NB4 (cell line): ENCODE measurements at places on chromosomes 7 and 10.
A peak's percentile ranks its signal among the peaks of the same experiment; 100 is the strongest.

- DNase-seq: no peak
These were observed 63.6 kb downstream of the CUBN start for GRCh38 chr10:17066000-17066399.

DNA sequence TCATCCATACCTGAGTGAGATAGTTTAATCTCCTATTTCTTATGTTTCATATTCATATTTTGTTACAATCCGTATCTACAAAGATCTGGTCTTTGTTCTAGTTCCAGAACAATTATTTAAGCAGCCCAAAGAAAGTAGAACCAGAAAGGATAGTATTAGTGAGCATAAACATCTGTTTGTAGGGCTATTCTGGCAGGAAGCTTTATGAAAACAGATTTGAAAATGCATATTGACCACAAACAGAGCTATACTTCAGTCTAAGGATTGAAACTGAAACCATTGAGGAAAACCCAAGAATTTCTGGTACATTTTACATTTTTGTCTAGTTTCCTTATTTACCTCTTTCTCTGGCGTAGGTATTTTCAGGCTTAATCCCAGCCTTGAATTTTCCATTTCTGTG lies 28.1 kb downstream of the LRGUK start:
- no peak for DNase-seq

GRCh38 chr10:3882855-3883254 lies 97.8 kb upstream of the KLF6 start:
- no peak for DNase-seq

DNA sequence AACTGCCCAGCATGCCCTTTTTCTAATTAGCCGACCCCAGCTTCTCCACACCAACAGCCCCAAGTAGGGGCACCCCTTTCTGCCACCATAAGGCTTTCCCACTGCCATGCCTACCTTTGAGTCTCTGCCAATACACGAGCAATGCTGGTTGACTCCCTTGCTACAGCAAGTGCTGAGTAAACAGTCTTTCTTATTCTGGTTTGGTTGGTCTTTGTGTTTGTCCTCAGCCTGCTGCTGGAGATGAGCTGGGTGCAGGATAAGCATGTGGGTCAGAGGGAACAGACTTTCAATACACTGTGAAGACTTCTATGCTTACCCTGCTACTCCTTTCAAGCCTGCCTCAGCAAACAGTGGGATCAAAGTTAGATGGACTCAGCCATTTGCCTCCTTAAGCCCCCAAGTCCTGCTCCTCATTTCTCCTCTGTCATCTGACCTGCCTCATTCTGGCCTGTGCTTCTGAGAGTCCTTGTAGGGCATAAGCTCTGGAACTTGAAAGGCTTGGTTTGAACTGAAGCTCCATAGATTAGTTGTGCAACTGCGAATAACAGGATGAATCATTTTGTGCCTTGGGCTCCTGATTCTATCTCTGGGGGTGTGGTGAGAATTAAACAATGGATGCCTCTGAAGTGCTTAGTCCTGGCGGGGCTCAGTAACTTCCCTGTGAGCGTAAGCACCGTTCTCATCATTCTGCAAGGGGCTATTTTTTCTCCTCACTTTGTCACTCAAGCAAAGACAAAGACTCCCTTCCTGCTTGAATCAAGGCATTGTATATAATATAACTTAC lies 533.8 kb upstream of the DPP6 start:
- DNase-seq: no peak

- DNase-seq: no peak
These were observed 527.0 kb upstream of the MGMT start for GRCh38 chr10:128940081-128940480.

- DNase-seq: no peak
These were observed 85.5 kb upstream of the OIT3 start for GRCh38 chr10:72808001-72808400.

DNA sequence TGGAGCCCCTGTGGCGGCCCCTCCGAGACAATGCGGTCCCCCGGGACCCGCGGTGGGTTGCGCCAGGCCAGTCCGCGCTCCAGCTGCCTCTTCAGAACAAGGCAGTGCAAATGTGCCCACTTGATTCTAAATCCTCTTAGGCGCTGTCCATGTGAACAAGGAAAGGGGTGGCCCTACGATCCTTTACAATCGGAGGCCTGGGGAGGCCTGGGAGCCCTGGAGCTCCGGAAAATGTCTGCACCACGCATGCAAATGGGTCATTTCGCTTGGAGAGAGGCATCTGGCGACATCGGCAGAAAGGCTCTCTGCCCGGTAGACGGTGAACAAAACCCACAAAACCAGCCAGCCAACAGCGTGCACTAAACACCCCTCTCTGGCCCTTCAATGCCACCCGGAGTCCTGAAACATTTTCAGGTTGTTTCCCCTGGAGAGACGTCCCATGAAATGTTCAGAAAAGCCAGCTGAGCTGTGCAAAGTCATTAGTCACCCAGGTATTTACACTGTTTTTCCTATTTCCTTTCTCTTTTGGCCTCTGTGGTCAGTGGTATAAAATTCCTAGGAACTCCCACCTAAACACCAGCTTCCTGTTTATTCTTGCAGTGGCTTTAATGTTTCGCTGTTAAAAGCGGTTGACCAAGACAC lies 102.8 kb upstream of the ZNF438 start:
- DNase-seq: peak; percentile 81

DNA sequence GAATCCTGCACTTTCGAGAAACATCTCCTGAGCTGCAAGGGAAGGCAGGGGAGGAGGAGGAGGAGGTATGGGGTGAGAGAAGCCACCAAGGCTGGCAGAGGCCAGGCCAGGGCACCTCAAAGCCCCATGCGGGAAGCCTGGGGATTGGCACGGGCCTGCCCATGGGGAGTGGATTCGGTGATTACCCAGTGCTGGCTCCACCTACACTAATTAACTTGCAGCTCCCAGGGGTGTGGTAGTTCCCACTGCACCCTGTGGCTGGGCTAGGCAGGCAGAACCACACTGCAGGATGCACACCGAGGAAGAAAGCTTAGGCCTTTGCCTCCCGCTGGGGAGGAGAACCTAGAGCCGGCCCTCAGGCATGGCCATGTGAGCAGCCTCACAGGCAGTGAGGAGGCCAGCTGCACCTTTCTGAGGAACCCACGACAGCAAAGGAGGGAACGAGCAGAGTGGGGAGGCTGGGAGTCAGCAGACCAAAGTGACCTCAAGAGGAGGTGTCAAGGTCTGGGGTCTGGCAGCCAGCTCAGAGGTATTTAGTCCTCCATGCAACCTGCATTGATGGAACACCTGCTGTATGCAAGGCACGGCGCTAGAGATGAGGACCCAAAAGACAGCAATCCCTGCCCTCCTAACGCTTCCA lies 27.2 kb downstream of the GRID1 start:
- DNase-seq: no peak

DNA sequence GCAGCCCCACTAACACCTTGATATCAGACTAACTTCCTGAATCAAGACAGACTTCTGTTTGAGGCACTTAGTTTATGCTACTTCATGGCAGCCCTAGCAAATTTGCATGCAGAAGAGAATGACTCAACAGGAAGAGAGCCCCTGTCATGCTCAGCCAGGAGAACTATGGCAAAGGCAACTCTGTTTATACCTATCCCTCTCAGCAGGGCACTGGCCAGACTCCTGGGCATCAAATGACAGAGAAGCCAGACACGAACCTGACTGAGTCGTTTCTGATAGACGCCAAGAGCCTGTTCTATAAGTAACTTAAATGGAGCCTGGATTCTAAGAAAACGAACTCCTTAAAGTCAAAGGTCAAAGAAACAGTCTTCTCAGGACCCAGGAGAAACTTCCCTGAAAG lies 50.9 kb upstream of the UNC5B start:
- DNase-seq: peak; percentile 59

GRCh38 chr10:82089327-82089726 lies 214.3 kb downstream of the NRG3 start:
- DNase-seq: no peak

DNA sequence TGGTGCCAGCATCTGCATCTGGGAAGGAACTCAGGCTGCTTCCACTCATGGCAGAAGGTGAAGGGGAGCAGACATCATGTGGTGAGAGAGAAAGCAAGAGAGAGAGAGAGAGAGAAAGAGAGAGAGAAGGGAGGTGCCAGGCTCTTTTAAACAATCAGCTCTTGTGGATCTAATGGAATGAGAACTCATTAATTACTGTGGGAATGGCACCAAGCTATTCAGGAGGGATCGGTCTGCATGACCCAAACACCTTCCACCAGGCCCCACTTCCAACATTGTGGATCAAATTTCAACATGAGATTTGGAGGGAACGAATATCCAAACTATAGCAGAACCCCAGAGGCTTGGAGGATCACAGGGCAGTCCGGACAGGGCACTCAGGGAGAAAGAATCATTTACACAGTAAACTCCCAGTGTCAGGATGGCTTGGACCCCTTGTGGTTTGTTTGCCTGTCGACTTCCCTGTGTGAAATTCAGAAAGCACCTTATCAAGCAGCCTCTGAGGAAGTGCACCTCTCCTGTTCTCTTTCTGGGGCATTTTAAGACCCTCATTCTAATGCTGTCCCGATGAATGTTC lies 308.5 kb downstream of the REEP3 start:
- DNase-seq: no peak

- peak; percentile 51 for DNase-seq
These were observed 22.7 kb downstream of the DYNC1I1 start for GRCh38 chr7:95794917-95795515.

- no peak for DNase-seq
These were observed 3.1 kb upstream of the NKX2-3 start for GRCh38 chr10:99529591-99530107.

GRCh38 chr10:75234683-75235374 lies 928 bp downstream of the COMTD1 start:
- peak; percentile 71 for DNase-seq

DNA sequence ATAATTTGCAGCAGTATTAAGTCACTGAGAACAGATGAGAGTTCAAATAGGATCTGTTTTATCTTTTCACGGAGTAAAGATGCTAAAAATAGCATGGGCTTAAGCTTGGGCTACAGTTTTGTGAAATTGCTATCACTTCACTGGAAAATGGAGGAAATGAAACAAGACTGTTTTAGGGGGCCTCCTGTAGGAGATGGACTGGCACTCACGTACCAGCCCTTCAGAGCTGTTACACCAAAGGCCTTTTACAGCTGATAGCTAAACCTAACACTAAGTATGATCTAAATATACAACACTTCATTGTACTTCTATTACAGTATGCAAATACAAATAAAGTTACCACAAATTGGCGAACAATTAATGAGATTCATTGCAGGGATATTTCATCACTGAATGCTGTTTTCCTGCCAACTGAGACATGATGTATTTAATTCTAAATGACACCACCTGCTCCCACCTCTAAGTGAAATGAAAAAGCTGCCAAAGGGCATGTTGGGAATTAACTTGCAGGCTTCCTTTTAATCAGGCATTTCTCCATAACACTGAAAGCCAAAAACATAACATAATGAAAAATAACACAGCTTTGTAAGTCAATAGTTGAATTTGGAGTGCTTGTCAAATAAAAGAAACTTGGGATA lies 304.5 kb upstream of the LRRN3 start:
- no peak for DNase-seq

DNA sequence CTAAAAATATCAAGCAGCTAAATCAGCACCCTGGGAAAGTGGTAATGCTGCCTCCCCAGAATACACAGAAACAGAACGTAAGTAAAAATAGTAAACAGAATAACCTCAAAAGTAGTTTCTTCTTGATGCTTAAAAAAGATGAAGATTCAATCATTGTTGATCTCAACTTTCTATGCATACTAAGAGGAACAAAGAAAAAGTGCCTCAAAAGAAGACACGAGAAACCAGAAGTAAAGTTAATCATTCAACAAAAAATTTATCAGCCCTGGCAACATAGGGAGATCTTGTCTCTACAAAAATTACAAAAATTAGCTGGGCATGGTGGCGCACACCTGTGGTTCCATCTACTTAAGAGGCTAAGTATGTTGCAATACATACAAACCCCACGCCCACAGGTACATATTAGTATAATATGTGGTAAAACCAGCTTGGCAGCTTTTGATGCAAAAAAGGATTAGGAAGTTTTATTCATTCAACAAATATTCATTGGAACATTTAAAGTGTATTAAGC lies 153.7 kb downstream of the NRBF2 start:
- no peak for DNase-seq

GRCh38 chr10:69104994-69105790 lies 17.3 kb downstream of the SRGN start:
- DNase-seq: no peak

GRCh38 chr10:26090762-26091161 lies 125.8 kb upstream of the GAD2 start:
- no peak for DNase-seq

DNA sequence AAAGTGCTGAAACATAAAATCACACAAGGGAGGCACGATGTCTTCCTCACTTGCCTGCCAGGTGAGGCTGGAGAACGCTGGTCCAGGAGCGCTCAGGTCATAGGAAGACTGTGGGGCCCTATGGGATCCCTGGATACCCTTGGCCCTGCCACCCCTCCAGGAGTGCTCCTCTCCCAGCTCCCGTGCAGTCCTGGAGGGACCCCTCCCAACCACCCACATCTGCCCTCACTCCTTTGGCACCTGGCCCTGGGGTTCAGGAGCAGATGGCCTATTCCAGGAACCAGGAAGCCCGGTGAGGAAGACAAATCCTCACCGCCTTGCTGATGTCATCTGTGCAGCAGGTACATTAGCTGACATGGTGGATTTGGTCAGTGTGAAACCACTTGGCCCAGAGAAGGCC lies 3.7 kb upstream of the CXCL12 start:
- DNase-seq: no peak

GRCh38 chr10:12801214-12802087 lies 200.1 kb downstream of the CCDC3 start:
- no peak for DNase-seq

DNA sequence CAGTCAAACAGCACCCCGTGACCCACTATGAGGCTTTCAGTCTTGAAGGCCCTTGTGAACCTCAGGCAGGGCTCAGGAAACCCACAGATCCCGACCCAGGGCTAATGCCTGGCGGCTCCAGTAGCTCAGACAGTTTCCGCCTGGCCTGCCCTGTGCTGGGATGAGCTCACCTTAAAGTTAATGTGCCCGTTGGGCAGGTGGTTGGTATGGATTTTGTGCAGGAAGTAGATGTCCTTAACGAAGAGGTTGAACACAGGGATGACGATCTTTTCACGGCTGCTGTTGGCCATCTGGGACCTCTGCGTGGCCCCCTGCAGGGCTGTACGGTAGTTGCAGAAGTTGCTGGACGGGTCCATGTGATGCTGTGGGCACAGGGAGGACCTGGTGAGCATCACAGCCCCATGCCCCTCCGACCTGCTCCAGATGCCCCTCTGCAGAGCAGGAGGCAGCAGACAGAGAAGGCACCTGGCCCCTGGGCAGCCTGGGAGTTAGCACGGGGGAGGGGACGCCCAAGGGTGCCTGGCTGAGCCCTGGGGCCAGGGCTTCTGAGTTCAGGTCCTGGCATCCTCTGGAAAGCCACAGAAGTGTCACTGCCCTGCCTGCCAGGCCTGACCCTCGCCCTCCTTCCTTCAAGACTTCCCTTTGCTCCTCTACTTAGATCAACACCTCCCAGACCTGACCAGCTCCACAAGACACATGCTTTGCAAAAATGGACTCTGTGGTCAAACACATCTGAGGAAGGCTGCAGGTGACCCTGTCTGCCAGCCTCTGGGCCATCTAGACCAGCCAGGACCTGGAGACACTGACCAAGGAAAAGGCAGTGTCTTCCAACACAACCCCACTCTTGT lies 59.8 kb downstream of the CSGALNACT2 start:
- DNase-seq: peak; percentile 65

- no peak for DNase-seq
These were observed 285.9 kb upstream of the FZD8 start for GRCh38 chr10:35927990-35928488.

GRCh38 chr10:91759581-91759986 lies 38.6 kb upstream of the TNKS2 start:
- DNase-seq: peak; percentile 15

- no peak for DNase-seq
These were observed at the start of gene RAB19 for GRCh38 chr7:140403878-140404564. RAB19 (plus strand) TSS chr7:140404058; CDS start chr7:140407647, 3,589 bp downstream.
